ENCODE measurements at places on chromosomes 13 and 19.

DNA sequence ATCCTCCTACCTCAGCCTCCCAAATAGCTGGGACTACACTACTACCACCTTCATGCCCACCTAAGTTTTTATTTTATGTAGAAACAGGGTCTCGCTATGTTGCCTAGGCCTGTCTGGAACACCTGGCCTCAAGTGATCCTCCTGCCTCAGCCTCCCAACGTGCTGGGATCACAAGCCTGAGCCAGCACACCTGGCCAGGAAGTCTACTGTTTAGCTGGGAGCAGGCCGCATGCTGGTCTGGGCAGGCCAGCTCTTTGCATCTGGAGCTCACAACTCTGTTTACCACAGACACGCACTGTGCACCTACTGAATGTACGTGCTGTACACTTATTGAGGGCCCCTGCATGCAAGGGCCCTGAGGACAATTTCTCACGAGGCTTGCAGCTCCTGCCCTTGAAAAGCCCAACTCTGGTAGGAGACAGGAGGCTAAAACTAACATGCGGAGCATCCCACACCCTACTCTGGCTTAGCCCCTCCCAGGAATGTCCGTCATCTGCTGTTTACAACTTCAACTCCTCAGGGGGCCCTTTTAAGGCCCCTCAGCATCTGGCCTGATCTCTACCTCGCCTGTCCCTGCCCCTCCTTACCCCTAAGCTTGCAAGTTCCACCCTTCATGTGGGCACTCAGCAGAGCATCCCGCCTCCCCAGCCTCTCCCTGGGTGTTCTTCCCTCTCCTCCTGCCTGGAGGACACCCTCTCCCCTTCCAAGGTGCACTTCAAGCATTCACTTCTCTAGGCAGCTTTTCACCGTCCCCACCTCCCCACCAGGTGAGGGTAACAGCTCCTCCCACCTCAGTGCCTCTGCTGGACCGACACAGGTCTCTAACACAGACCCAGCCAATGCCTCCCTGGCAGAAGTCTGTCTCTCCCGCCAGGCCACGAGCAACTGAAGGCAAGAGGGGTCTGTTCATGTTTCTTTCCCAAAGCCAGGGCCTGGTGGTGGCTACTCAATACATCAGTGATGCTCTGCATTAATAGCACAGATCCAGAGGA, 114.2 kb upstream of the UQCRFS1 start:
- DNase-seq: no peak

DNA sequence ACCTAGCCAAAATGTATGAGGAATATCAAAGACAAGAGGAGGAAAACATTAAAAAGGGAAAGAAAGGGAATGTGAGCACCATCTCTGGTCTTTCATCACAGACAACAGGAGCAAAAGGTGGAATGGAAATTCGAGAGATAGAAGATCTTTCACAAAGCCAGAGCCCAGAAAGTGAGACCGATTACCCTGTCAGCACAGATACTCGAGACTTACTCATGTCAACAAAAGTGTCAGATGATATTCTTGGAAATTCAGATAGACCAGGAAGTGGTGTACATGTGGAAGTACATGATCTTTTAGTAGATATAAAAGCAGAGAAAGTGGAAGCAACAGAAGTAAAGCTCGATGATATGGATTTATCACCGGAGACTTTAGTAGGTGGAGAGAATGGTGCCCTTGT, 217.0 kb downstream of the NBEA start:
- DNase-seq: no peak

GRCh38 chr19:47673426-47673825, 39.8 kb upstream of the EHD2 start:
- no peak for DNase-seq

GRCh38 chr19:57978586-57979289, 4.4 kb upstream of the C19orf18 start:
- no peak for DNase-seq

DNA sequence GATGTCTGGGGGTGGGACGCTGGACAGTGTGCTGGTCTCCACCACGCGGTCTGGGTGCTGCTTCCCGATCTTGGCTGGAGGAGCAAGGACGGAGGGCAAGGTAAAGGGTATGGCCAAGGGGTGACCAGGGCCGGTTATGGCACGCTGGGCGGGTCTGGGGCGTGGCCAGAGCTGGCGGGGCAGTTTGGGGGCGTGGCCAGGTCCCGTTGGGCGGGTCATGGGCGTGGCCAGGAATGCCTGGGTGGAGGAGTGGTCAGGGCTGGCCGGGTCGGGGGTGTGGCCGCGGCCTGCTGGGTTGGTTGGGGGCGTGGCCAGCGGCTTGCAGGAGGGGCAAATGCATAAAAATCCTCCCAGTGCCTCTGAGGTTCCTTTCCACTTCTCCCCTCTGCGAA, 19.2 kb downstream of the GPX4 start:
- peak; percentile 81 for DNase-seq

DNA sequence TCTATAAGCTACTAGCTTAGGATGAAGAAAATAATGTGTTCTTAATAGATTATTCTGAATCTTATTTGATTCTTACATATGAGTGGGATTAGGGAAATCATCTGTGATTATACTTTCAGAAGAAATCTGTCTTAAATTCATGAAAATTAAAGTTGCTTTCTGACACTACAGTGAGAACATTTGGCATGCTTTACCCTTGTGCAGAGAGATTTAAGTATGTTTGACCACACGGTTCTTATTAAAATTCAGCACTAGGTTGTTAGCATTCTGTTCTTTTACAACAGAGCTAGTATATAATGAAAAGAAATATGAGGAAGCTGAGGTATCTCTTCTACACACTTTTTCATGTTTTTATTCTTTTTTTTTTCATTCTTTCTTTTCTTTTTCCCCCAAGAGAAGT, 2723.9 kb downstream of the PCDH9 start:
- no peak for DNase-seq

DNA sequence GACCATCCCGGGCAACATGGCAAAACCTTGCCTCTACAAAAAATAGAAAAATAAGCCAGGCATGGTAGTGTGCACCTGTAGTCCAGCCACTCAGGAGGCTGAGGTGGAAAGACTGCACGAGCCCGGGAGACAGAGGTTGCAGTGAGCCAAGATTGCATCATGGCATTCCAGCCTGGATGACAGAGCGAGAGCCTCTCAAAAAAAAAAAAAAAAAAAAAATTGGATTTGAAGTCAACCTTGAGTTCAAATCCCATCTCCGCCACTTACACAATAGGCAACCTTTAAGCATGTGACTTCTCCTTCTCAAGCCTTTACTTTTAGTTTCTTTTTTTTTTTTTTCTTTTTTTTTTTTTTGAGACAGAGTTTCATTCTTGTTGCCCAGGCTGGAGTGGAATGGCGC, 12.0 kb downstream of the KASH5 start:
- DNase-seq: no peak

- DNase-seq: no peak
Measured at GRCh38 chr13:26021956-26022355, 29.9 kb downstream of the SHISA2 start.

DNA sequence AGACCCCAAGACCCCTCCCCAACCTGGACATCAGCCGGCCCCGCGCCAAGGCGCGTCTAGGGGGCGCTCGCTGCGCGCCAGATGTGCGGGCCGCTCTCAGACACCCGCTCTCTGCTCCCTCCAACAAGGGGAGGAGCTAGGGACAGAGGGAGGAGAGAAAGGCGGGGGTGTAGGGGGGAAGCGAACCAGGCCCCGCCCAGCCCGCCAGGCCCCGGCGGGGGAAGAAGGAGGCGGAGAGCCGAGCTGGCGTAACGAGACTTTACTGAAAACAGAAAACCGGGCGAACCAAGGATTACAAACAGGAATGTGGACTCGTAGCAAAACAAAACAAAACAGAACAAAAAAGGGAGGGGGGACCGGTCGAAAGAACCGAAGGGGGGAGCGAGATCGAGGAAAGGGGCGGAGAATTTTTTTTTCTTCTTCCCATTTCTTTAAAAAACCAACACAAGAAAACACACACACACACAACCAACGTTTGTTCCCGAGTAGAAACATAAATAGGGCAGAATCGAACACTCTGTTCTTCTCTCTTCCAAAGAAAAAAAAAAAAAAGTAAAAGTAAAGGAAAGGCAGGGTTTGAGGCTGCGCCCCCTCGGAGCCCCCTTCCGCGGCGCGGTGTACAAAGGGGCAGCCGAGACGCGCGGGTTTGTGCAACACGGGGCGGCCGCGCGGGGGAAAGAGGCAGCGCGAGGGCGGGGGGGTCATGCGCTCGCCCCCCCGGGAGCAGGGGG, 1.7 kb downstream of the JUND start:
- DNase-seq: peak; percentile 96

DNA sequence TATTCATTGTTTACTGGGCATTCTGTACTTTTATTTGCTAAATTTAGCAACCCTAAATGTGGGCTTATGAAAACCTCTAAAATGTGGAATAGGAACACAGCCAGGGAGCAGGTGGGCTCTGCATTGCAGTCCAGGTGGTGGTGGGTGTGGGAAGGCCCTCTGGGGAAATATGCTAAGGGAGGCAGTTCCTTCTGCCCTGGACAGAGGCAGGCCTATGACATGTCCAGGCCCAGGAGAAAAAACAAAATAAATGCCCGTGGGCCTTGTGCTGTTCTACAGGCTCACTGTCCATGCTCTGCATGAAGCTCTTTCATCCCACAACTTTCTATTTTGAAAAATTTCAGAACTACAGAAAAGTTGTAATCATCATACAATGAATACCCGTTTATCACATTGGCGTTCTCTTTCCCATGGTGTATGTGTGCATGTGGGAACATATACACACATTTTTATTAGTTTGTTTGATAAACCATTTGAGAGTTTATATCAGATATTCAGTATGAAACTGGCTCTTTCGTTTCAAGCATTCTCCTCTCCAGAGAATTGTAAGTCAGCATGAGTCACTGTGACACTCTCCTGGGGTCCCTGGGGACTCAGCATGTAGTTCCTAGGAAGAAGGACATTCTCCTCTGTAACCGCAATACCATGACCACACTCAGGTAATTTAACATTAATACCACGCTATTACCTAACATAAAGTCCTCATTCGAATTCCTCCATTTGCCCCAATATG, 505.3 kb downstream of the COG6 start:
- no peak for DNase-seq

- DNase-seq: no peak
Measured at GRCh38 chr13:49046519-49046918, 70.8 kb downstream of the FNDC3A start.
